ENCODE measurements at places on chromosomes 5 and 9.
A peak's percentile ranks its signal among the peaks of the same experiment; 100 is the strongest.

DNA sequence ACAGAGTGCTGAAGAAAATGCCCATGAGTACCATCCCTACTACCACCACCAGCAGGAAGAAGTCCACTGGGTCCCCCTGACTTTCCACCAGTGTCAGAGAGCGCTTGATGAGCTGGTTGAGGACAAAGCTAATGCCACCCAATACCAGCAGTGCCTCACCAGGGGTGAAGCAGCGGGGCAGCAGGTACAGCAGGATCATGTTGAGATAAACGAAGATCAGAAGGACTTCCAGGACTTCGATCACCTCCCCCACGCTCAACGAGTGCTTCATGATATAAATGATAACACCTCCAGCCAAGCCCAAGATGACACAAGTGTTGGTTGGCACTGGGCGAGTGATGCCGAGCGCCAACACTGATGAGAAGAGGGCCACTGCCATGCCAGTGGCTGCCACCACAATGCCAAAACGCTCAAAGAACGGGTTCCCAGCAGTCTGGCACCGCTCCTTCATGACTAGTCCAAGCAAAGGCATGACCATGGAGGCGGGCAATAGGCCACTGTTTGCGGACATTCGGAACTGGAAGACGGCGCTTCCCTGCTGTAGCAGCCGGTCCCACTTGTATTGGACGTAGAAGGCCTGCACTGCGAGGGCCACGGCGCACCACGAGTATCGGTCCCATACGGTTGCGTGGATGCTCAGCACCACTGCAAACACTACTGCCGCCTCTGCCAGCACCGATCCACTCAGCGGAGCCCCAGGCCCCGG is 679 bp downstream of the DOLK start:
- no peak for DNase-seq

DNA sequence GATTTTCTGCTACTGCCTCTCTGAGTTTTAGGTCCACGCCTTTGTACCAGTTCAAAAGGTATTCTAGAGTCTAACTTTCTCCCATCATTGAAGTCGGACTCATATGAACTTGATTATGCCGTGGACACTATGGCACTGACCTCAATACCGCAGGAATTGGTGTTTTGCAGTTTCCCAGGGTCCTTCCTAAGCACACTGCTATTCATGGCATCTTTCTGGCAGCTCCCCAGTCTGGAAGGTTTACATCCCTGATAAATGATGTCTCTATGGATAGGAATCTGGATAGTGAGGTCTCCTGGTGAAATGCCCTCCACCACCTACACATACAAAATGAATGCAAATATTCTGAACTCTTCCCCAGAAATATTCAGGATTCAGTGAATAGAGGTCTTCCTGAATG is 422.2 kb downstream of the CTNND2 start:
- no peak for DNase-seq

DNA sequence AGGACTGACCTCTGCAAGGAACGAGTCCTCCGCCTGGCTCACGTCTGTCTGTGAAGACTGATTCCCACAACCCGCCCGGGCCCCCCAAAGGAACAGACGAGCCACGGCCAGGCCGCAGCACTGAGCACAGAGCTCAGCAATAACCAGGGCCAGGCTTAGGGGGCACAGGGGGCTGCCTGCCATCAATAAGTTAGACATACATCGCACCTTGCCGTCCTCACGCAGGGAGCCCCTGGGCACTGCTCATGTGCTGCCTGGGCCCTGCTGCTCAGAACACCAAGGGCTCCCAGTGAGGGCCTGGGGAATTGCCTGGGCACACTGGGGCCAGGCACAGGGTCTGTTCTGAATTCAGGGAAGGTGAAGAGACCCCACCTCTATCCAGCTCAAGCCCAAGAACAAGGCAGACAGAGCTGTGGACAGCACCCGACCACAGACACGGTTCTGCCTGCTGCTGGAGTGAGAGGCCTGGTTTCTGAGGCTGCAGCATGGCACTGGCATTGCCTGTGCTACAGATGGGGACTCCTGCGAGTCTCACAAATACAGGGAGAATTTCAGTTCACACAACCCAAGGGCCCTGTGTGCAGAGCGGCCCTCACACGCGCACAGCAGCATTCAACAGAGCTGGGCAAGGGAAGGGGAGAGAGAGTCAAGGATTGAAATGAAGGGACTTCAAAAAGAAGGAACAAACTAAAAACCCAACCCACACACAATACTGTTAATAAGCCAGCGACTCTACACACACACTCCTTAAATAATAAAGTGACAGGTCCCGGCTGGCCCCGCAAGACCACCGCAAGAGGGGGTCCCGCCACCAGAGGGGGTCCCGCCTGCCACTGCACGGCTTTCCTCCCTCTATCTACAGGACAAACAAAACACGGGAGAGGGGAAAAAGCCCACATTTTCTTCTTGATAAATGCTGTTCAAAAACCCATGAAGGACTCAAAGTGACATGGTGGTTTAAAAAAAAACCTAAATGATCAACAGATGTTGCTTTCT is 32.0 kb downstream of the PRRT1B start:
- no peak for DNase-seq

GRCh38 chr9:2016408-2017330 is 1.5 kb downstream of the SMARCA2 start:
- DNase-seq, result peak; percentile 68

GRCh38 chr9:130101915-130102314 is 48.2 kb downstream of the GPR107 start:
- DNase-seq, result no peak

DNA sequence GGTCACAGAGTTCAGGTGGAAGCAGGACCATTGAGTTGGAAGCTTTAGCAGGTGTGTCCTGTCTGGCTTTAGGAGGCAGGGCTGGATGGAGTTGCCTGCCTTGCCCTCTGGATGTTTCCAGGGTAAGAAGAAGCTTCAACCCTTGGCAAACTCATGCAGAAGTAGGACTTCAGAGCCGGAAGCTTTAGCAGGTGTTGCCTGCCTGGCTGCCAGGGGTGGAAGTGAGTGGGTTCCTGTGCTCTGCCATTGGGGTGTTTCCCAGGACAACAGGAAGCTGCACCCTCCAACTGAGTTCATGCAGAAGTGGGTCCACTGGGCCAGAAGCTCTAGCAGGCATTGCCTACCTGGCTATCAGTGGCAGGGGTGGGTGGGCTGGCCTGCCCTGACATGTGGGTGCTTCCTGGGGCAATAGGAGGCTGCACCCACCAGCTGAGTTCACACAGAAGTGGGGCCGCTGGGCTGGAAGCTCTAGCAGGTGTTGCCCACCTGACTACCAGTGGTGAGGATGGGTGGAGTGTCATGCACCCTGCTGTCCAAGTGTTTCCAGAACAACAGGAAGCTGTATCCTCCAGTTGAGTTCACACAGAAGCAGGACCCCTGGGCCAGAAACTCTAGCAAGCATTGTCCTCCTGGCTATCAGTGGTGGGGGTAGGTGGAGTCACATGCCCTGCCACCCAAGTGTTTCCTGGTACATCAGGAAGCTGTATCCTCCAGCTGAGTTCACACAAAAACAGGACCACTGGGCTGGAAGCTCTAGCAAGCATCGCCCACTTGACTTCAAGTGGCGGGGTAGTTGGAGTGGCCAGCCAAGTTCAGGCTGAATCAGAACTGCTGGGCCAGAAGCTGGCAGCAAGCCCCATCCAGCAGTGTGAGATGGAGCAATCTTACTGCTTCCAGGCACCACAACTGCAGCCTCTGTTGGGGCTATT is 24.6 kb downstream of the LOX start:
- DNase-seq, result no peak

- DNase-seq, result no peak
Observed at GRCh38 chr5:53940921-53941320, 369.5 kb downstream of the ARL15 start.

DNA sequence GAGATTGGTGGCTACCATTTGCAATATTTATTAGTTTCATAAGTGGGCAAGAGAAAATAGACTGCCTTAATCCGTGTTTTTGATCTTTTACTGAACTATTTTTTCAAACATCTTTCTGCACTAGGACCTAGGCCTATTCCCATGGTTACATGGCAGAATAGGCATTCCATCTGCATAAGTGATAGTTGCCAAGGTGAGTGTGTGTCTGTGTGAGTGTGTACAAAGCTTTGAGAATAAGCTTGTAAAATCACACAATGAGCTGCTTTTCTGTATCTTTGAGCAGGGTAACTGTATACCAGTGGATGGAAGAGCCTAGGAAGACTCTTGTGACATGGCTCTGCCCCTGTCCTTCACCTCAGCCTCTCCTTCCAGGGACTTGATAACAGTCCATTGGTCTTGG is 92.7 kb downstream of the SGCD start:
- no peak for DNase-seq

DNA sequence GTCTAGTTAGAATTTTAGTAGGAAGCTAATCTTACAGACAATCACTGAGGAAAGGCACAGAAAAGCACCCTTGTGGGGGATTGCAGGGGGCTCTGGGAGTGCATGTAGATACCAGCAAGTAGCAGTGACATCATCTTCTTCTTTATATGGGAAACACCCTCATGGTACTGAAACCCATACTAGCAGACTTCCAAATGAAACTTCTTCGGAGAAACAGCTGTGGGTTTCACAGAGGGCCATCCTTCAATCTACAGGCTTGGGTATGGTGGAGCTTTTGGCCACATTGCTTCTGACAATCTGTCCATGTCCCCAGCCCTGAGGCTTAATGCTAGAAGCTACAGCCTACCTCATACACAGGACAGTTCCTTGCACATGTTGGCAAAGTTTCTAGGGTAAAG is 165.2 kb upstream of the NFIB start:
- no peak for DNase-seq

GRCh38 chr9:75692309-75692708 is 198.2 kb upstream of the PCSK5 start:
- DNase-seq, result no peak

- peak; percentile 32 for DNase-seq
Observed at GRCh38 chr5:129094924-129095899, 663 bp downstream of the ISOC1 start.

GRCh38 chr9:112104901-112105300 is 70.2 kb downstream of the SUSD1 start:
- no peak for DNase-seq

GRCh38 chr5:172664681-172665541 is 23.8 kb downstream of the NEURL1B start:
- no peak for DNase-seq

DNA sequence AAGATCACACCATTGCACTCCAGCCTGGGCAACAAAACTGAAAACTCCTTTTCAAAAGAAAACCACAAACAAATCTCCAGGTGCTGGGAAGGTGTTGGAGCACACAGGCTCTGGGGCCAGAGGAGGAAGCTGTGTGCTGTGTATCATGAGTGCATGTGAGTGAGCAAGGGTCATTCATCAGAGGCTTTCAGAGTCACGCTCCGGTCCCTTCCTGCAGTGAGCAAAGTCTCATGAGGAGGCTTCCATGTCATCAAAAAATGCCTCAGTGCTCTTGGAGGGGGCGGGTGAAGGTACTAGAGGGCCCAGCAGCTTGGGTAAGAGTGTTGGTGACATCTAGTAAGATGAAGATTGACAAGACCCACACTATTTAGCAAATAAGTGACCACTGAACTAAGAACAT is 48.3 kb upstream of the TESK1 start:
- DNase-seq, result no peak

Data from NCI-H526 (cell line).